ENCODE measurements at places on chromosomes 6 and 20. TPM values are rescaled to one million over a fixed set of nuclear protein-coding genes. Genes with fewer than 3 reads are reported as not detected.

DNA sequence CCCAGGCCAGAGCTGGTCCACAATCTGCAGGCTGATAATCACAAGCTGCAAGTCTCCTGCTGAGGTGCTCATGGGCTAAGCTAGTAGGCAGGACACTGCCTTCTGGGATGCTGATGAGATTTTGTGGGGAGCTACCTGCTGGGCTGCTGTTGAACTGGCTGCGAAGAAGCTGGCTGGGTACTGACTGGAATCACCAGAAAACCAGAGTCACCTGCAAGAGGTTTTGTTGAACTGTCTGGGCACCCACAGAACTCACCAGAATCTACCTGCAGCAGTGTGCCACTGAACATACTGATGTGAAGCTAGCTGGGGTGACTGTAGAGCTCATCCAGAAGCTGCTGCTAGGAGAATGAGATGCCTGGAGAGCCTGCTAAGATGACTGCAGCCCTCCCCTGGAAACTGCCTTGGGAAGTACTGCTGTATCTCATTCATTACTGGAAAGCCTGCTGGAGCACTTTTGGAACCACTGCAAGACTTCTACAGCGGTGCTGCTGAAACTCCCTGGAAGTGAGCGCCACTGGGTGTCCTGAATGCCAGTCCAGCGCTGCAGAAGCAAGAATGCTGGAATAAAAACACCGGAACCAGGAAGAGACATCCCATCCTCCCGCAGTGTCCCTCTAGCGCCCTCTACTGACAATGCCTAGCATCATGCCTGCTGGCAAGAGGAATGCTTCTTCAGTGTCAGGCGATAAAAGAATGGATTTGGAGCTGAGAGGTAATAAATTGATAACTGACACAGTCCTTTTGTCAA is 64.9 kb upstream of the ARHGAP18 start:
- DNase-seq, result peak; percentile 85

DNA sequence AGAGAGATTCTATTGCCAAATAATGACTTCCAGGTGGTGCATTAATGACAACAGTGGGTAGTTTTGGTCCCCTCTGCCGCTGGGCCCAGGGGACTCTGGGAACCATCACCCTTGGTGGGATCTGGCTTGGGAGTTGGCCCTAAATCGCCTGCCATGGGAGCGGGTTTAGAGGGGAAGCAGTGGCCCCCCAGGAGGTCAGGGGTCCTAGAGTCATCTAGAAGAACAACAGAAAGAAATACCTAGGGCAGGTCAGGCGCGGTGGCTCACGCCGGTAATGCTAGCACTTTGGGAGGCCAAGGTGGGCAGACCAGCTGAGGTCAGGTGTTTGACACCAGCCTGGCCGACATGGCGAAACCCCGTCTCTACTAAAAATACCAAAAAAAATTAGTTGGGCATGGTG is 17.8 kb upstream of the ARFGEF2 start:
- DNase-seq, result no peak

- DNase-seq, result no peak
Observed at GRCh38 chr6:88871498-88871897, 91.9 kb downstream of the RNGTT start.

DNA sequence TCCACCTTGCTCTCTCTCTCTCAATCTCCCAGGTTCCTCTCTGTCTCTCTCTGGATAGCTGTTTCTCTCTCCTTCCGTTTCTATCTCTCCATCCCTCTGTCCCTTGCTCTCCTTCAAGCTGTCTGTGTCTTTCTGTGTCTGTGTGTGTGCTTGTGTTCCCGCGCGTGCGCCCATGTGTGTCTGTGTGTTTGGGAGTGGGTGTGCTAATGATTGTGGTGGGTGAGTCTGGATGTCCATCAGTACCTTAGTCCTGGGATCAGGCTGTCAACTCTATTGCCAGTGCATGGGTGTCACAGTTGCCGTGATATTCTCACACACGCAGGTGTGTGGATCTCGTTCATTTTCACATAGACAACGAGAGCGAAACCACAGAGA is 1380.6 kb upstream of the DEFB115 start:
- DNase-seq, result no peak

DNA sequence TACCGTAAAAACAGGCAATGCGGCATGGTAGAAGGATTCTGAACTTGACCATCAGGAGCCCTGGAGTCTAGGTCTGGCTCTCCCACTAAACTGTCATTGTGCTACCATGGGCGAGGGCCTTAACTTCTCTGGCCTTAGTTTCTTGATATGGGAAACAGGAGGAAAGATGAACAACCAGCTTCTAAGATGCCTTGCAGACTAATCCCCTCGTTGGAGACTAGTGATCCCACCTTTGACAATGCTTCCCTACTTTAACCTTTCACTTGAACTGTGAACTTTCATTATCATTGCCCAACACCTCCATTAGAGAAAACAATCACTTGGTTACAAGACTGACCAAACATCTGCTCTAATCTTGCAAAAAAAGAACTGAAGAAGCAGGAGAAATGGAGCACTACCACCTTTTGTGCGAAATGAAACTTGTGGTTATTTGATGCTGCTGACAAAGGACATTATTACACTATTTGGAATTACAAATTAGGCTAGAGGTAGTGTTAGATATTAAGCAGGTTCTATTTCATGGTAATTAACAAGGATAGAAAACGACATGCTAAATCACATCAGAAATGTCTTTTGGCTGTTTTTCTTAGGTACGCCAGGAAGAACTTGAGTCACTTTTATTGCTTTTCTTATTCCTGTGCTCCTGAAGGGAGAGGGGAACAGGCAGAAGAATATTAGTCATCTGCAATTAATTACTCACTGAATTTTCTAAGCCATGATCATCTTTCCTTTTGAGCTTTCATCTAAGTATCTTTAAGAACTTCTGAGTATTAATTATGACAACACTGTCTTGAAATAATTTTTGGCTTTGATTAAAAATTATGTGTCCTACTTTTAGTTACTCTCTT is 39.1 kb upstream of the ARHGAP18 start:
- DNase-seq, result peak; percentile 75

DNA sequence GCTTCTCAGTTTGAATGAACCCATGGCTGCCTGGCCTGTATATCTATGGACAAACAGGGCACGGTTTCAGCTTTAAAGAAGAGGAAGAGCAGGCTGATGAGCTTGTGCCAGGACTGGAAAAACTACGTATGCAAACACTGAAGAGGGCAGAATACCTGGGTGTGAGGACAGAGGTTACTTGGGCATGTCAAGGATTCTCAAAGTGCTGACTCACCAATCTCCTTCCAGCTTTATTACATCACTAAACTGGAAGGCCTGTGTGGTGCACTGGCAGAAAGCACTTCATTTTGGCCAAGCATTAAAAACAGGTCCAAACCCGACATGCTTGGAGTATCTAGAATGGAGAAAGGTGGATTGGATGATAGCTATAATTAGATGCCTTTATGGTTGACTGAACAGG is 95.2 kb downstream of the GMPR start:
- peak; percentile 45 for DNase-seq

DNA sequence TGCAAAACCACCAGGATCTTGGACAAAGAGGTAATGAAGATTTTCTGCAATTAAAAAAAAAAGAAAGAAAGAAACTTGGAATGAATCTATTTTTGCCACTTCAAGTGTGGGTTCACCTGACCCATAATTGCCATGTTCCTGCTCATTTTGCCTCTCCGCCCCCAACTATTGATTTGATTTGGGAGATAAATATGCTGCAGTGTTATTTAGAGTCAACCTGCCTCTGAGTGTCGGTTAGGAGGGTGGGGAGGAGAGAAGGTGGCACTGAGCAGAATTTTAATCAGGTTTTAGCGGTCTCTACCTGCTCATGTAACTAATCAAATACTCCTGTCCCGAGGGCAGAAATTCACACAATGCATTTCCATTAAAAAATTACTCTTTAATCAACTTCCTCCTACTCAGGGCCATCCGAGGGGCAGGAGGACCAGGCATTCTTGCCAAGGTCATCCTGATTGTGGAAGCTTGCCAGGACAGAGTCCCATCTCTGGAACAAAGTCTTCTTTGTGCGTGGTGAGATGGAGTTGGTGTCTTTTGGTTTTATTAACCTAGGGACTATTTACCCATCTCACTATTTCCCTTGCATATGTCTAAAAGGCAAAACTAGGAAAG is 300.1 kb downstream of the CDH26 start:
- DNase-seq, result no peak

- peak; percentile 55 for DNase-seq
Observed at GRCh38 chr6:142842418-142843261, 102.3 kb downstream of the HIVEP2 start.

DNA sequence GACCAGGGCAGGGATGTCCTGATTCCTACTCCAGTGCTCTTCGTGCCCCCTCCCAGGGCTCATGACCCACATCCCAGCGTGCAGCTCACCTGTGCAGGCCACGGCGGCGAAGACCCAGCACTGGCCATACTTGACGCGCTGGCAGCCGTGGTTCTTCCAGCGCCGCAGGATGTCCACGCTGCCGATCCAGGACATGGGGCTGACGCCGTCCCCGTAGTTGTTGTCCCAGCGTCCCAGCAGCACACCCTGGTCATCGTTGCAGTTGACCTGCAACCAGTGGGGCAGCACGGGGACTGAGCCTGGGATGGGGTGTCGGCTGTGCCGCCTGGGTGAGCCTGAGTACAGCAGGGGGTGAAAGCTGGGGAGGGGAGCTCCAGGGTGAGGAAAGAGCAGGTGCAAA is 18.4 kb downstream of the TGM2 start:
- no peak for DNase-seq

- no peak for DNase-seq
Observed at GRCh38 chr6:6635291-6635690, 46.8 kb downstream of the LY86 start.

DNA sequence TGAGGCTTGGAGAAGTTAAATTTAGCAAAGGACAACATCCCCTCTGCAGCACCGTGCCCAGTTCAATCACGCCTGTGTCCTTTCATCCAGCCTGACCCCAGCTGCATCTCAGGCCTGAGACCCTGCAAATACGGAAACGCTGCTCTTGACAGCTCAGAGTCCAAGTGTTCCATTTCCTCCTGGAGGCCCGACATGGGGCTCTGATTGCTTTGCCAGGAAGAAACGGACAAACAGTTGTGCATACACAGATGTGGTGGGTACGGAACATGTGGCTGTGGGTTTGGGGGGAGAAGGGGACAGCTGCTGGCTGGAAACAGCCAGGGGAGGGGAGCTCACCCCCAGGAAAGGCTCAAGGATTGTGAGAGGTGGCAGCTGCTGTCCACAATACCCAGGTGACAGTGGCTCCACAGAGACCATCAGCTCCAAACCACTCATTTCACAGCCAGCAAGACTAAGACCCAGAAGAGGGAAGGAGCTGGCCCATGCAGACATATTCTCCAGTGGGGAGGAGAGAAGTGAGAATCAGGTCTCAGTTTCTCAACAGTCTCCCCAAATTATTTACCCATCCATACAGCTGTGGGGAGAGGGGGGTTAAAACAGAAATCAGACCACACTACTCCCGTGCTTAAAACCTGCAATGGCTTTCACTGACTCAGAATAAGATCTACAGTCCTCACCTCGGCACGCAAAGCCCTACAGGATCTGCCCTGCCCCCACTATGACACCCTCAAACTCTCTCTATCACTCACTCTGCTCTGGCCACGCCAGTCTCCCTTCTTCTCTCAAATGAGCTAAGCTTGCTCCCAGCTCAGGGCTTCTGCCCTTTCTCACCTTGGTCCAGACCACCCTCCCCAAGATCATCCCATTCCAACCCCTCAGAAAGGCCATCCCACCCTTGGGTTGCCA is 89.1 kb downstream of the PREX1 start:
- peak; percentile 34 for DNase-seq

GRCh38 chr6:45327956-45328522 is at the start of gene RUNX2:
TSS of gene RUNX2 (plus strand) at chr6:45328330. CDS start at chr6:45328727, 397 bp downstream.
- DNase-seq, result peak; percentile 89

GRCh38 chr6:155123520-155123919 is 128.4 kb downstream of the TIAM2 start:
- DNase-seq, result no peak

DNA sequence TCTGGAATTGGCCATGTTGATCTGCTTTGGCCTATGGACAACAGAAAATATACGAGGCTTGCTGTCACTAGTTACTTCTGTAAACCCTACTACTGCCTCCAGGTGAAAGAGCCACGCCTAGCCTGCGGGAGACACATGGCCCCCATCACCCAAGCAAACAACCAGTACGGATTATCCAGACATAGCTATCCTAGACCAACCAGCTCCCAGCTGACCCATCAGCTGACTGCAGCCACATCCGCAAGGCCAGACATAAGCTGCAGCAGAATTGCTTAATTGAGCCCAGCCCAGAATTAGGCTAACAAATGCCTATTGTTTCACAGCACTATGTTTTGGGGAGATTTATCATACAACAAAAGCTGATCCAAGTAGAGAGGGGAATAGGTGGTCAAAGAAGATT is 13.5 kb downstream of the REV3L start:
- no peak for DNase-seq

DNA sequence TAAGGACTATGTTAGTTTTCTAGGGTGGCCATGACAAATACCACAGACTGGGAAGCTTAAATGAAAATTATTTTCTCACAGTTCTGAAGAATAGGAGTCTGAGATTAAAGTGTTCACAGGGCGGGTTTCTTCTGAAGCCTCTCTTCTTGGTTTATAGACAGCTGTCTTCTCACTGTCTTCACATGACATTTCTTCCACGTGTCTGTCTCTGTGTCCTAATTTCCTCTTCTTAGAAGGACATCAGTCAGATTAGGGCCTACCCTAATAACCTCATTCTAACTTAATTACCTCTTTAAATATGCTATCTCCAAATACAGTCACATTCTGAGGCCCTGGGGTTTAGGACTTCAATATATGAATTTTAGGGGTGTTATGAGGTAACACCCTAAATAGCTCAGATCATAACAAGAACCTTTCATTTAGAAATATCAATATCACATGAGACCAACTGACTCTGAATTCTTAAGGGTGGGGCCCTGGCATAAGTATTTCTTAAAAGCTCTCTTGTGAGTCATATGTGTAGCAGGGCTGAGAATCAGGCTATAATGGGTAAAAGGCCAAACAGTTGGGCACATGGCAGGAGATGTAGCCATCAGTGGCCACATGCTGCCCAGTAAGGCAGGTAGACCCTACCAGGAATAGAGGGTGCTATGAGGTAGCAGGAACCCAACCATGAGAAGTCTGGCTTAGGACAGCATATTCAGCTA is 62.0 kb upstream of the TENT5A start:
- peak; percentile 67 for DNase-seq

DNA sequence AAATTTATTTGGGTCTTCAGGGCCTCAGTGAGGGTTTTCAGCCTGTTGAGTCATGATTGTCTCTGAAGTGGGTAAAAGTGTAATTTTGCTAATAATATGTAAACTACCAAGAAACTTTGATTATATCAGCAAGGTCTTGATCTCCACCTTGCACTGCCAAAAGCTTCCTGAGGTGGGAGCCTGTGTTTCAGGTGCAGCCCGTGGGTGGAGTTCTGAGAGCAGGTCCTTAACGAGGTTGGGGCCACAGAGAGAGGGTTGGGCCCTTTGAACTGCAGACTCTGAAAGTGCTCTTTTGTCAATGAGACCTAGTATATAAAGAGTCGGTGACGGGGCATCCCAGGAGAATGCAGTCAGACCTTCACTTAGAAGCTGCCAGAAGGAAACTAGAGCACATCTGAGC is 129.7 kb upstream of the MAP3K4 start:
- no peak for DNase-seq

The EGFL8 gene
- 1.3 TPM for total RNA-seq

The GPR63 gene
- total RNA-seq, result 0.57 TPM

The HDGFL1 gene
- total RNA-seq, result not detected

The SPATS1 gene
- total RNA-seq, result not detected

All from LHCN-M2 (cell line).